ENCODE measurements at places on chromosomes 6 and 20. TPM values are rescaled to one million over a fixed set of nuclear protein-coding genes. Genes with fewer than 3 reads are reported as not detected.

The RGS19 gene
- polyA plus RNA-seq = 2.6 TPM

The KIF6 gene
- 2.1 TPM for polyA plus RNA-seq

The TNF gene
- polyA plus RNA-seq = not detected

The EYA2 gene
- not detected for polyA plus RNA-seq

The EFCAB8 gene
- not detected for polyA plus RNA-seq

The THBD gene
- polyA plus RNA-seq = not detected
